ENCODE measurements at places on chromosomes 13 and 19. TPM values are rescaled to one million over a fixed set of nuclear protein-coding genes. Genes with fewer than 3 reads are reported as not detected.

GRCh38 chr13:98853771-98854221, 101.3 kb upstream of the SLC15A1 start:
- DNase-seq, result no peak

DNA sequence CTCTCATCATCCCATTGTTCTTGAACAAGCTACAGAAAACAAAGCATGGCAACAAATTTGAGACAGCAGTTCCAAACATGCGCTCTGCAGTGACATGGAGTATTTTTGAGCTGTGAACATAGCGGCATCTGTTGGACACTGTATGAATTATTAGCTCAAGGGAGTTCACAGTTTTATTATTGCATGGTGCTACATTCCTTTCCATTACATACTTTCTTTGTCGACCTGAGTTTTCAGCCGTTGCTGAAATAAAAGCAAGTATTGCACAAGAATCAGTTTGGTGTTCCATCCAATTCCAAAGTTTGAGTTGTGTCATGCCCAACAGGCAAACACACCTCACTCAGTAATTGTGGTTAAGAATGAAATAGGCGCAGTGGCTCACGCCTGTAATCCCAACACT, 30.1 kb upstream of the METTL21C start:
- peak; percentile 70 for DNase-seq

Gene STOML3
- not detected for total RNA-seq

GRCh38 chr19:10061717-10062310, 24.3 kb upstream of the SHFL start:
- DNase-seq, result peak; percentile 7

Gene ZNF225
- 4.5 TPM for total RNA-seq

DNA sequence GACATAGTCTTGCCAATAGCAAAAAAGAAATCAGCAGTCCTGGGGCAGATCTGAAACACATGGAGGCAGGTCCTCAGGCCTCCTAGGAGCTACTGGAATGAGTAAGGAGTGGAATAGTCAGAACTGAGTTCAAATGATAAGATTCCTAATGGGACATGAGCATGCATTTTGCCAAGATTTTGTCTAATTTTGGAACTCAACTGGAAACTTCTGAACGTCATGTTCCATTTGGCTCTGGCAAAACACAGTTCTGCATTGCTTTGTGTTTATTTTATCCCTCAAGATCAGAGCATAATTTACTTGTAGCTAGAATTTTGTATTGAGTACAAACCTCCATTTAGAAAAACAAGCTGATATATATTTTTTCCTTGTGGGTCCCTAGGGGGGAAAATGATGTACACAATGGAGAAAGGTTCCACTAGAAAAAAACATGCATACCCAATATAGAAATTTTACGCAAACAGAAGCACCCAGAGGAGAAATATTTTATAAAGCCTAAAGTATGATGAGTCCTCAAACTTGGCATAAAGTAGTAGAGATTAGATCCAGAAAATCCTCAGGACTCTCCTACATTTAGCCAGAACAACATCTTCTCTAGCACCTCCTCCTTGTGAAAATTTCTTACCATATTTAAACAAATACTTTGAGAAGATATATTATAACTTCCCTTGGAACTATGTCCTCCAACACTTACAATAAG, 149.0 kb upstream of the SERP2 start:
- no peak for DNase-seq

DNA sequence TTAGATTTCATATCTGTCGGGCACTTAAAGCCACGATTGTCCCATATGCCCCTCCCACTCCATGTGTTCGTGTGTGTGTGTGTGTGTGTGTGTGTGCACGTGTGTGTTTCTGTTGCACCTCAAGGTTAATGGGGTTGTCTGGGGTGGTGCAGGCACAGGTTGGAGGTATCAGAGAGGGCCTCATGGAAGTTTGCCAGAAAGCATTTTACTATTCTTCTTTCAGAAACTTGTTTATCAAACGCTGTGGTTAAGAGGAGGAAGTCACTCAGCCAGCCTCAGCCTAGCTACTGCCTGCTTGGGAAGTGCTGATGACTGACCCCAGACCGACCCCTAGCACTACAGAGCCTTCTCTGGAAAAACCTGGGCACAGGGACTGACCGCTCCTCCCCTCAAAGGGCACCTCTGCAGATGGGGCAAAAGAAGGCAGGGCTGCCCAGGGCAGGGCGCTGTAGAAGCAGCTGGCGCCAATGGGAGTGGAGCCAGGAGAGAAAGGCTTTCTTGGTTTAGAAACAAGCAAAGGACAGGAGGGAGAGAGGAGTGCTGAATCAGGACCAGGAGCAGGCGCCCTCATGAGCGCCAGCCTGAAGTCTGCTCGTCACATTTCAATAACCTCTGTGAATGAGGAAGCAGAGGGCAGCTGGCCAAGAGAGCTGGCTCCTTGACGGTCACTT, 3.9 kb downstream of the SIAH3 start:
- DNase-seq, result no peak

GRCh38 chr13:50390503-50391248, 375.4 kb downstream of the KCNRG start:
- DNase-seq, result no peak

DNA sequence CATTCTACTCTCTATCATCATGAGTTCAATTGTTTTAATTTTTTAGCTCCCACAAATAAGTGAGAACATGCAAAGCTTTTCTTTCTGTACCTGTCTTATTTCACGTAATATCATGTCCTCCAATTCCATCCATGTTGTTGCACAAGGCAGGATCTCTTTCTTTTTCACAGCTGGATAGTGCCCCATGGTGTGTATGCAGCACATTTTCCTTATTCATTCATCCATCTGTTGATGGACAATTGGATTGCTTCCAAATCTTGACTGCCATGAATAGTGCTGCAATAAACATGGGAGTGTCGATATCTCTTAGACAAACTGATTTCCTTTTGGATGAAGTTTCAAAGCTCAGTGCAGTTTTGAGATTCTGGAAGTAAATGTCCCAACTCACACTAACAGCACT, 326.9 kb downstream of the FGF9 start:
- no peak for DNase-seq

Gene STK11
- 90.8 TPM for total RNA-seq

GRCh38 chr13:34587576-34587975, 354.5 kb upstream of the NBEA start:
- DNase-seq, result no peak

DNA sequence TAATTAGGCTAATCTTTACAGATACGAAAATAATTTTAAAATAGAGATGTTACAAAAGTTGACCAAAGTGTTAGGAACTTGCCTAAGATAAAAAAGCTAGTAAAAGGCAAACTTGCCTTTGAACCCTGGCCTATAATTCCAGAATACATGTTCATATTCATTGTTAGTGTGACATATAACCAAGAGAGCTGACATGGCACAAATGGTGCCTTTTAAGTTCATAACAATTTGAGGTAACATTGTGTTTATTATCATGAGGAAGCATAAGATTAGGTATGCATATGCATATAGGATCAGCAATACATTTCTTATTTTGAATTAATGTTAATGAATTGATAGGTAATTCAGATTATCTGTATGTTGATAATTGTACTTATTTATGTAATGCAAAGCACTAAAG, 1537.9 kb upstream of the PRR20A start:
- no peak for DNase-seq

DNA sequence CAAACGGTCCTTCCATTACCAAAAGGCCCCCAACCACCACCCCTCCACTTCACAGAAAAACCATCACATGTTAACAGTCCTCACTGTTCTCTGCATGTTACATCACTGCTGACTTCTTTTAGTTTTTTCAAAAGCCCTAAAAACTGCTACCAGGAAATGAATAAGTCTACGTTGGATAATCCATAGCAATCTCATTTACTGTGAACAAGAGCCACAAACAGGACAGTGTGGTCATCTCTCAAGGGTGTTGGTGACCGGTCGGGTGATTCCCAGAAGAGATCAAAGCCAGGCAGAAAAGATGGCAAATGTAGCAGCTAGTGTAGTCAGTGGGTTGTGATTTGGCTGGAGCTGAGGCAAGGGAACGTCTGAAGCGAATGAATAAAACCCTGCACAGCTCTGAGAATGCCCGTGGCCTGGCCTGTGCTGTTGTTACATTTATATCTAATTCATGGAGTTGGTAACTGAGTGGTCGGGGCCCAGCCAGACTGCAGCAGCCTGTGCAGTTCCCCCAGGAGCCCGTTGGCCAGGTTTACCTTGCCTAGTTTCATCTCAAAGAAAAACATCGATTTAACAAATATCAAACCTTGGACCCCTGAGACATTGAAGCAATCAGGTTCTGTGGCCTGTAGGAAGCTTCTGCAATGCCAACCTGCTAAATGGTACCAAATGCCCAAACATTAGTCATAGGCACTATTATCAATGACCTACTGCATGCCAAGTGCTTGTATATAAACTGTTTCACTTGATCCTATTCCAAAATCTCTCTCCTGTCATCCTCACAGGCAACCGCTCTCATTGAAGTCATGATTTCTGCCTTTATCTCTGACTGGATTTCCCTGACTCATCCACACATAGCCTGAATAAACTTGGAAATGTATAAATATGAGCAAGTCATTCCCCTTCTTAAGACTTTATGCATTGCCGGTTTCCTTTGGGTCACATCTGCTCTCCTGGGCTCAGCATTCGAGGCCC, 153.8 kb upstream of the SERP2 start:
- peak; percentile 75 for DNase-seq

DNA sequence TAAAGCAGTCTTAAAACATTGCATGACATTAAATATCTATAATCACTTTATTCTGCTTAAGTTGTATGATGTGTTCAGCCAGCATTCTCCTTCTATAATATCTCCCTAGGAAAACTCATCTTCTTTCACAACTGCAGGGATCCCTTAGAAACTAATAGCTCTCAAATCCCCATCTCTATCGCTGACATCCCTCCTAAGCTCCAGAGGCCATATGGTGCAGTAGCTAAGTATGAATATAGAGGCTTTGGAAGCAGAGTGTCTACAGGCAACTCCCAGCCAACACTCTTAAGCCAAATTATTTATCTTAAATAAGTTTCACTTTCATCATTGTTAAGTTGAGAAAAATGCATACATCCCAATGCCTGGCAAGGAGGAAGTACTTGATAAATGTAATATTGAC, 349.5 kb upstream of the MIR17HG start:
- DNase-seq, result no peak

DNA sequence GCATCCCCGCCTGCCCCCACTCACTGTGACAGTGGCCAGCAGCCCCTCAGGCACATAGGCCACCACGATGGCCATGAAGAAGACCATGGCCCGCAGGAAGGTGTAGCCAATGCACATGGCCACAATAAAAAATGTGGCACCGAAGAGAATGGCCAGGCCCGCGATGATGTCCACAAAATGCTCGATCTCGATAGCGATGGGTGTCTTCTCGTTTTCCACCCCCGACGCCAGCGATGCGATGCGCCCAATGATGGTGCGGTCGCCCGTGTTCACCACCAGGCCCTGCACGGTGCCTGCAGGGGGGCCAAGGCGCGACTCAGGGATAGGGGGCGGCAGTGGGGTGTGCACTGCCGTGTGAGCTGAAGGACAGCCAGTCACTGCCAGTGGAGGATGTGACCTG, 3.7 kb downstream of the ATP4A start:
- no peak for DNase-seq

- no peak for DNase-seq
Observed at GRCh38 chr13:49108196-49108595, 111.9 kb upstream of the MLNR start.

GRCh38 chr19:3515891-3516422, 9.8 kb downstream of the FZR1 start:
- DNase-seq, result no peak

Gene CEACAM20
- total RNA-seq, result not detected

- DNase-seq, result peak; percentile 10
Observed at GRCh38 chr19:18731562-18732008, 48.1 kb downstream of the CRTC1 start.

DNA sequence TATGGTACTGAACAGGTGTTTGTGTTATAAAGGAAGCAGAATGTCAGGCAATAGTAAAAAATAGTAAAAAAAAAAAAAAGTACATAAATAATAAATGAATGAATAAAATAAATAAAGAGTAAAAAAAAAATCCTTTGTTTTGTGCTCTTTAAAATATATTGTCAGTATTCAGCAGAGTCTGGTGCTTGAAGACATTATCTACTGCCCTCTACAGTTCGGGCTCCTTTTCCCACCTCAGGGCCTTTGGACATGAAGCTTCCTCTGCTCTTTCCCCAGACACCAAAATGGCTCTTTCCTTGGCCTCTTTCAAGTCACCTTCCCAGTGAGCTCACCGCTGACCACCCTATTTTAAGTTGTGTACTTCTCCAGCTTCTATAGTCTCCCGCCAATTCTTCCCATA, 137.5 kb downstream of the TNFRSF19 start:
- peak; percentile 55 for DNase-seq

DNA sequence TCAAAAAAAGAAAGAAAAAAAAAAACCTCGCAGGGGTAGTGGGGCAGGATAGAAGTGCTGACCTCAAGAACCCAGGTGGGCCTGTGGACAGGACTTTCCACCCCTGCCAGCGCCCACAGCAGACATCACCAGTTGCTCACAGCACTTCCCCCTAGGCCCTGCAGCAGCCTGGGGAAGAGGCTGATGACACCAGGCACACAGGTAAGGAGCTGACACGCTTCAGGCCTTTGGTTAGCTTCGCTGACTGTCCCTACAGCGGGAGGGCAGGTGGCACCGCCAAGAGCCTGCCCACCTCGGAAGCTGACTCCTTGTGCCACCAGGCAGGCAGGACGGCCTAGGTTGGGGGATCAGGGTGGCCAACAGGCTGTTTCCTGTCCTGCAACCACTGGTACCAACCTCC, 8.9 kb downstream of the LONP1 start:
- no peak for DNase-seq

DNA sequence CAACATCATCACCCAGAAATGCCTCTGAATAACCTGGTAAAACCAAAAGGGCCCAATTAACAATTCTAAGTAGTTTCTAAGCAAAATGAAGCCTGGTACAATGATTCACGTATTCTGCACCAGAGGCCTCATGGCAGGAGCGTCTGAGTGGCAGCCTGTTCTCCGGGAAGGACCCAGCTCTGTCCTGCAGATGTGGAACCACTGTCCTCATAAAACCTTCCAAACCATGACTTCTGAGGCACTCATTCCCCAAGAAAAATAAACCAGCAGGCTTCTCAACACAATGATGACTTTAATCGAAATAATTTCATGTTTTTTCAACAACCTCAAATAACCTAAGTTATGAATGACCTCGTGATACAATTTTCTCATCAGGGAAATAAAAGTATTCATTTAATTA, 89.9 kb downstream of the STK24 start:
- DNase-seq, result peak; percentile 31

Gene SRRM5
- total RNA-seq, result under 0.01 TPM

DNA sequence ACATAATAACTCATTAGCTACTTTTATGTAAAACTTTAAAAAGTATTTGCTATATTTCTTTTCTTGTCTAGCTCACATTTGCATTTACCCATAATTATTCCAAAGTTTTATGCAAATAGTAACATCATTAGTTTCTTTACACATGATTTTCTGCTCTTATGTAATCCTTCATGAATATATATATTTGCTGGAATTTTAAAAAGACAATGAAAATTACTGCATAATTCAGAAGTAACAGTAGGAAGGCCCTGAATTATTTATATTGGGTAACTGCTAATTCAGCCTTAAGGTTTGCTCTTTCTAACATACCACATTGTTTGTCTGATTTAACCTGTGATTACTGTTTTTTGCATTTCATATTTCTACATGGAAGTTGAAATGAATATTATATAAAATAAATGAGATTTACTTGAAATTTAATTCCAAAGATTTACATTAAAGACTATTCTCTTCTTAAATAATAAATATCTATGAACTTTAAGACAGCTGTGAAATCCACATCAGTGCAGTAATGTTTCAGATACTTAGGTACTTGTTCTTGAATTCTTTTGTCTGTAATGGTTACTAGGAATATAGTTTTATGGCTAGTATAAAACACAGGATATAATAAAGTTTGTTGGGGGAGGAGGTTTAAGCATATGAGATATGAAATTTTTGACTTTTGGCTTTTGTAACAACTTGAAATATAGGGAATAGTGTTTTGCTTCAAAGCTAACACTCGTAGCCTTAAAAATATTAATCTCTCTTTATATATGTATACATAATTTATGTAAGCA, 46.0 kb downstream of the B3GLCT start:
- DNase-seq, result no peak

All from fibroblast of villous mesenchyme (primary cell).